A172 (cell line): ENCODE measurements at places on chromosomes 1 and 21.

DNA sequence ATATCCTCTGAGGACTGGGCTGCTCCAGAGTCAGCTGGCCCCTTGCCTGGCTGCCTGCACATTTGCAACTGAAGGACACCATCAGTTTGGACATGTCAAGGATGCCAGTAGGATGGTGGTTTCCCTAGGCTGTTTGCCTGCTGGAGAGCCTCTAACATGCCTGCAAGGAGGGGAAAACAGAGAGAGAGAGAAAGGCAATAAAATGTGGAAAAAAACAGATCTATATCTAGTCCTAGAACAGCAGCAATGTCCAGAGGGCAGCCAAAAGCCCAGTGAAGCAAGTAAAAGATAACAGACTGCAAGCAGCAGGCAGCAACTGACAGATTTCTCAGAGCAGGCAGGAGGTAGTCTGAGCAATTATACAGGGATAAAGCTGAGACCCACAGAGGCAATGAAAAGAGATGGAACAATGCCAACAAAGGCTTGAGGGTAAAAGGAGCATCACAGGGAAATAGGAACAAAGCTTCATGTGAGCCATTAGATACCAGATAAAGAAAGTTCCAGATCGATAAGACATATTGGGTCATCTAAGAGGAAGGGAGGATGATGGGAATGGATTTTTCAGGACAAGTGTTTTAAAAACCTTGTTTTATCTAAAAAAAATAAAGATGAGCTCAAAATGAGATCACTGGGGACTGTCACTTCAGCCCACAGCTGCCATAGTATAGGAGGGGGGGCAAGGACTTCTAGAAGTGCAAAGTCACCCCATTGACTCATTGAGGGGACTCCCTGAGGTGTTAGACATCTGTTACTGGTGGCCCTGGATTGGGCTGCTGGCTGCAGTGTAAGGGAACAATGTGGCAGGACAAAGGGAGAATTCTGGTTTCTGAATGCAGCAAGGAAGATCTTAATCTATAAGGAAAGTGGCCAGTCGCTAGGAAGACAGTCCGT, 38.6 kb upstream of the GADD45A start:
- DNase-seq: peak; percentile 60

- peak; percentile 31 for DNase-seq
Observed at GRCh38 chr1:169595764-169596711, 9.8 kb upstream of the F5 start.

DNA sequence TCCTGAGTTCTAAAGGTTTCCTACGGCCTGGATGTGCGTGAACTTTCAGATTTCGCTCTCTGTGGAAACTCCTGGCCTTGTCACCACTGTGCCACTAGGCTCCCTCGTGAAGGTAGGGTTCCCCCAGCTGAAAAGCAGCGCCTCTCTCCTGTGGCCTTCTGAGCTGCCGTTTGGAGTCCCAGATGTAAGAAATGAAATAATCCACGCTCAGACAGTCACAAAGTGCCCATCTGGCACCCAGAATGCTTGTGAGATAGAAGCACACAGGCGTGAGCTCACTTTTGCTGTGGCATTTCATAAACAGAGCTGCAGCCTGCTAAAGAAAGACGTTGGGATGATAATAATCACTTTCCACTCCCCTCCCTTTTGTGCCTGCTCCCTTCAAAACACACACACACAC, 65.8 kb downstream of the LMO4 start:
- no peak for DNase-seq

- peak; percentile 88 for DNase-seq
Observed at GRCh38 chr1:115829023-115829674, 11.8 kb downstream of the NHLH2 start.

GRCh38 chr1:98975810-98976209, 28.9 kb downstream of the PLPPR5 start:
- no peak for DNase-seq

DNA sequence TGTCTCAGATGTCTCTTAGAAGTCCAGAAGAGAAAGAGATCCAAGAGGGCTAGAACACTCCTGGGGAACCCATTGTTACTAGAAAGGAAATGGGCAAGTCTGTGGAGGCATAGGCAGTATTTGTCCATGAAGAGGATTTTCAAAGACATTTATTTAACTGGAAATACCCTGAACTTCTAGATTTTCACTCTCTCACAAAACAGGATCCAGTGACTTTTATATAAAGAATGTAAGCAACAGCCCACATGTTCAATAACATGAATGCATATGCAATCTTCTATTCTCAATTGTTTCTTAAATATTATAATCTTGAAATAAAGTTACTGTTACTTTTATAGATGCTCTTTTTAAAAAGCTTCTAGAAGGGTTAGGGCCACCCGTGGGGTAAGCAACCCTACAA, 53.4 kb downstream of the TBX15 start:
- DNase-seq: no peak

DNA sequence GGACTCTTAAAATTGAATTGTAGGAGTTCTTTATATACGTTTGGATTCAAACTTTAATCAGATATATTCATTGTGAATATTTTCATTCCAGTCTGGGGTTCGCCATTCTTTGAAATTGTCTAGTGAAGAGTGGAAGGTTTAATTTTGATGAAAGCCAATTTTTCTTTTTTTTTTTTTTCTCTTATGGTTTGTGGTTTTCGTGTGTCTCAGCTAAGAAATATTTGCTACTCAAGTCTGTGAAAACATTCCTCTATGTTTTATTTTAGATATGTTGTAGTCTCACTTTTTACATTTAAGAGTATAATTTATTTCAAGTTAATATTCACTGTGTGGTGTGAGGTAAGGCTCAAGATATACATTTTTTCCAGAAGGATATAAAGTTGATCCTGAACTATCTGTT, 220.5 kb downstream of the KCNT2 start:
- DNase-seq: no peak

DNA sequence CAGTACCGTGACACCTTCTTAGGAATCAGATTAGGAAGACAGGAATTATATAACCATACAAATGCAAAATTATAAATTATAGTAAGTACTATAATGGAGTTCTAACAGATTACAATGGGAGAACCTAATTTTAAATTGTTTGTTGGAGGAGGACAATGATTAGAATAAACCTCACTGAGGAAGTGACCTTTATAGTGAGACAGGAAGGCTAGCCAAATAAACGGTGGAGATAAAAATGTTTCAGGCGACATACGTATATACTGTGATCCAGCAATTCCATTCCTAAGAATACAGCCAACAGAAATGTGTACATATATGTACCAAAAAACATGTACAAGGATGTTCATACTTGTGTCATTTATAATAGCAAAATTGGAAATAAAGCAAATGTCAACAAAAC, 15.2 kb downstream of the SYNJ1 start:
- no peak for DNase-seq
